ENCODE measurements at places on chromosomes 6 and 20.
A peak's percentile ranks its signal among the peaks of the same experiment; 100 is the strongest.

DNA sequence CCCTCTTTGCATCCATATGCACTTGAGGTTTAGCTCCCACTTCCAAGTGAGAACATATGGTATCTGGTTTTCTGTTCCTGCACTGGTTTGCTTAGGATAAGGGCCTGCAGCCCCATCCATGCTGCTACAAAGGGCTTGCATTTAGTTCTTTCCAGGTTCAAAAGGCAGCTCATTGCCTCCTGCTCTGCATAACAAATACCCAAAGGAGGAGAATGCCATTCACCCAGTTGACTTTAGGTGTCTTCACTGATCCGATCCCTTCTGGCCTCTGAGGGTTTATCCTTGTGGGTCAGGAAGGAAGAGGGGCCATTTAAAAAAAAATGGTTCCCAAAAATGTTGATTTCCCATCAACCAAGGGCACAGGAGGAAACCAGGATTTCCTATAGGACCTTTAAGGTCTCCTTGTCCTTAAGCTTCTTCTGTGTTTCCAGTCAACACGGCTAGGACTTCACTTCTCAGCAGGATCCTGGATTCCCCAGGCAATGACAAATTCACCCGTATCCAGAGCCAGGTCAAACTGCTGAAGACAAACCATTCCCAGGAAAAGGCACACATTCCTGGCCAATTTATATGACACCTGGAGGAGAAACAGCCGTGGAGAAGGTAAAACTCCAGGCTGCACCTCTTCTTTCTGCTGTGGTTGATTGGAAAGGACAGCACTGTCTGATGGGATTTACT lies 447.7 kb upstream of the CDH4 start:
- no peak for DNase-seq

DNA sequence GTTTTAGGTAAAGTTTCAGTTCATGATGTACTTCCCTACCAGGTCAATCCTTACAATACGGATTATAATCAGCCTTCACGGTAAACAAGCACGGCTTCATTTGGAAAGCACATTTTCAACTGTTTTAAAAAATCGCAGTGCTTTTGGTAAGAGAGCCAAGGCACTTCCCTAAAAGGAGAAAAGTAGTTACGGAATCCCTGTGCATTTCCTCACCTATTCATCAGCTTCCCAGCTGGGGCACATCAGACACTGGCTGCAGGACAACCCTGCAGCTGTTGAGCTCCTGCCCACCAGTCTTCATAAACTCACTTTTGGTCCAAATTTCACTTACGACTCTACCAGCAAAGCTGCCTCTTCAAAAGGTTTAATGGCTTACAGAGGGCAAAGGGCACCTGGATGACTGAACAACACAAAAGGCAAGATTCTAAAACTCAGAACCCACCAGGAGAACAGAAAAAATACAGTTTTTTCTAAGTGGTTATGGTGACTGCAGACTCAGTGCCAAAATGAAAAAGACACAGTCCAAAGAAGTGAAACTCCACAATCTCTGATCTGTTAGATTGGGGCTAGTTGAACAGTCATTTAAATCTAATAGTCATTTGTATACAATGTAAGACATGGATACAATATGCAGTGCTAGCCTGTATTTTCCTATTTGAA lies 7.5 kb downstream of the SNX5 start:
- peak; percentile 76 for DNase-seq

- DNase-seq: no peak
Measured at GRCh38 chr6:26094036-26094435, 6.8 kb downstream of the HFE start.

DNA sequence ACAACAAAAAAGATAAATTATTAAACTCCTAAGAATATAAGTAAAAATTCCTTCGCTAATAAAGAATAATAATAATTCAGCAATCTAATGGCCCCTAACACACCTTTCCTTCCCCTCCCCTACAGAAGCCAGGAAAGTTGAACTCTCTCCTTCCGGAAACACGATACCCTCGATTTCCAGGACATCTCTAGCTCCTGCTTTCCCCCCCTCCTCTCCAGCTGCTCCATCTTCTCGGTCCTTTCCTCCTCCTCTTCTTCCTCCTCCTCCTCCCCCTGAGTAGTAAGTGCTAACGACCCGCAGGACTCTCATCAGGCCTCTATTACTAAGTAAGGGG lies 603 bp downstream of the TASP1 start:
- no peak for DNase-seq

DNA sequence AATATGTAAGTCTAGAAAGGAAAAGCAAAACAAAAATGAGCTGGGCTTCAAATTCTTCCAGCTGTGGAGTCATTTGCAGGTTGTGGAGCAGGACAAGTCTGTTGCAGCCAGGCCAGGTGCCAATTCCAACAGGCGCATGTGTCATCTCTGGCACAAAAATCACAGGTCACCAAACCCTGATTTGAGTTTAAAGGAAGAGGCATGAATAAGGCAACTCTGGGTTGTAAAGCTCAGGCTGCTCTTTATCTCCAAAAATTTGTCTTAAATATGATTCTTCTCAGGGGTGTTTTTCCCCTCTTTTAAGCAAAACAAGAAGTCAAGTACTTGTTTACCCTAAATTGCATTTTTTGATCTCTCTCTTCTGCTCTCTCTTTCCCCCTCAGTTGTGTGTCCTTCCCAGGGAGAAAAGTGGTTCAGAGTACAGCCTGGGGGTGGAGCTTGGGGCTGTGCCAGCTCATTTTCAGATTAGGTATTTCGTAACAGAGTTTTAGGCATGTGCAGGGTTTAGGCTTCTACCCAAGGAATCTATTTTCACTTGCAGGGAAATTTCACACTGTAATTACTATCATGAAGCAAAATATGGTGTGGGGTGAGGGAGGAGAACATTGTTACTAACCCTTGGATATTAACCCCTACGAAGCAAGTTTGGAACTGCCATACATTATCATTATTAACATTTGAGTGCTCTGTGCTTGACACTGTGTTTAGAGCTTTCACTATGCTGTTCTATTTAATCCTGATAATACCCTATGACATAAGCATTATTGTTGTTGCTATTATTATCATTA lies 8.3 kb upstream of the NCOA3 start:
- DNase-seq: peak; percentile 94

GRCh38 chr20:54025251-54025771 lies 45.1 kb downstream of the BCAS1 start:
- DNase-seq: no peak

DNA sequence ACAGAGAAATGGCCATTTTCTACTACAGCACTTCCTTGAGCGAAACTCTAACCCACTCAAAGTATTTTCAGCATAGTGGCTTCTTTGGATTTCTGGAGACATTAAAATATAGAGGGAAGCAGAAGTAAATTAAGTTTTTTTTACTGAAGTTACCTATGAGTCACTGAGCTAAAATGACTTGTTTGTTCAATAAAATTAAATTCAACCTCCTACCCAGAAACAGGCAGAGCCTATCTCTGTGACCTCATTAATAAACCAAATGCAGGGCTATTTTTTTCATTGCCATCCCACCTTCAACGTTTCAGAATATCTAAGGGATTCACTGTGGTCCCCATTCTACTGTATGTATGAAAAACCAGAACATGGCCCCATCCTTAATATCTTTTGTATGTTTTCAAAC lies 133.0 kb downstream of the MTFR2 start:
- DNase-seq: no peak

GRCh38 chr6:25637960-25638434 lies 14.0 kb upstream of the SCGN start:
- no peak for DNase-seq

DNA sequence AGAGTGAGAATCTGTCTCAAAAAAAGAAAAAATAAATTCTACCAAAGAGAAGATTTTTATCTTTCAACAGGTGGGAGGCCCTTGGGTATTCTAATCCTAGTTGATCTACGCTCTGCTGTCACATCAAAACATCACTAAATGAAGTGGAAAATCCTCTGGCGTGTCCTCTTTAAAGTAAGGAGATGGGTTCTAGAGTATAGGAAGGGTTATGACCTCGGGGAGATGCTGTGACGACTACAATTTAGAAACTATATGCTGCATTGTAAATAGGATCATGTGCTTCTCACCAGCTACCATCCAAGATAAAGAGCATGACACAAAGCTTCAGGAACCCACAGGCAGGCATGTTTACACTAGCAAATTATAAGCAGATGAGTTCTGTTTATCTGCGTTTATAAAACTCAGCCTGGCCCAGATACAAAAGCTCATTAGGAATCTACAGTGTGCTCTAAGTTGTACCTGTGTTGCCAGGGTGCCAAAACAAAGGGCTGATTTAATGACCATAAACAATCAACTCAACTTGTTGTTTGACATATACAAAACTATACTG lies 197.1 kb upstream of the PLN start:
- DNase-seq: no peak

DNA sequence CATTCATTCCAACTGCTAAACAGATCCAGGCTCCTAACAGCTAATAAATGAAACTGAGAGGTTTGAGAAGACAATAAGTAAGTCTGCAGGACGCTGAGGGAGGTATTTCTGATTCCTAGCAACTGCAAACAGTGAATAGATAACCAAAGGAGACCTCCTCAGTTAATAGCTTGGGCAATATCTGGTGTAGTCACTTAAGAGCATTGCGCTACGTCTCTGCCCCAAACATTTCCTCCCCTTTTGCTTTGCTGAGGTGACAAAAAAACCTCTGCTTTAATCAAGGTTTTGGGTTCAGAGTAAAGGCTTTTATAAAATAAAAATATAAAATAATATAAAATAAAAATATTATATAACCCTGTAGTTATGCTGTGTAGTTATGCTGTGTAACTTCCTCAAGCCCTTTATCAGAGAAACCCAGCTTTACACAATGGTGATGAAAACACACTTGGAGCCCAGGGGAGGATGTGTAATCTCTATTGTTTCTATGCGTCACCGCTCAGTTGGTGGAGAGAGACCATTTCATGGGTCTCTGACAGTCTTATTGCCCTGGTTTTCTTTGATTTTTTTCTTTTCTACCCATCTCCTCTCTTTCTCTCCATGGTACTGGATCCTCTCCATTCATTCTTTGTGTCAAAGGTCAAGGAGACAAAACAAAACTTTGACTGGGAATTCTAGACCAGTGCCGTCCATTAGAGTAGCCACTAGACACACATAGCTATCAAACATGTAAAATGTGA lies 18.9 kb upstream of the CALHM5 start:
- DNase-seq: no peak

DNA sequence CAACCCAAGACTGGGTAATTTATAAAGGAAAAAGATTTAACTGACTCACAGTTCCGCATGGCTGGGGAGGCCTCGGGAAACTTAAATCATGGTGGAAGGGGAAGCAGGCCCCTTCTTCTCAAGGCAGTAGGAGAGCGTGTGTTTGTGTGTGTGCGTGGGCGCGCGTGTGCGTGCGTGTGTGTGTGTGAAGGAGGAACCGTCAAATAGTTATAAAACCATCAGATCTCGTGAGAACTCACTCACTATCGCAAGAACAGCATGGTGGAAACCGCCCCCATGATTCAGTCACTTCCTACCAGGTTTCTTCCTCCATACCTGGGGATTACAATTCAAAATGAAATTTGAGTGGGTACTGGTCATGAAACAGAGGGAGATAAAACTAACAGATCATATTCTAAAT lies 220.1 kb upstream of the EYS start:
- DNase-seq: no peak

GRCh38 chr6:134908906-134909516 lies 40.9 kb downstream of the ALDH8A1 start:
- peak; percentile 77 for DNase-seq

DNA sequence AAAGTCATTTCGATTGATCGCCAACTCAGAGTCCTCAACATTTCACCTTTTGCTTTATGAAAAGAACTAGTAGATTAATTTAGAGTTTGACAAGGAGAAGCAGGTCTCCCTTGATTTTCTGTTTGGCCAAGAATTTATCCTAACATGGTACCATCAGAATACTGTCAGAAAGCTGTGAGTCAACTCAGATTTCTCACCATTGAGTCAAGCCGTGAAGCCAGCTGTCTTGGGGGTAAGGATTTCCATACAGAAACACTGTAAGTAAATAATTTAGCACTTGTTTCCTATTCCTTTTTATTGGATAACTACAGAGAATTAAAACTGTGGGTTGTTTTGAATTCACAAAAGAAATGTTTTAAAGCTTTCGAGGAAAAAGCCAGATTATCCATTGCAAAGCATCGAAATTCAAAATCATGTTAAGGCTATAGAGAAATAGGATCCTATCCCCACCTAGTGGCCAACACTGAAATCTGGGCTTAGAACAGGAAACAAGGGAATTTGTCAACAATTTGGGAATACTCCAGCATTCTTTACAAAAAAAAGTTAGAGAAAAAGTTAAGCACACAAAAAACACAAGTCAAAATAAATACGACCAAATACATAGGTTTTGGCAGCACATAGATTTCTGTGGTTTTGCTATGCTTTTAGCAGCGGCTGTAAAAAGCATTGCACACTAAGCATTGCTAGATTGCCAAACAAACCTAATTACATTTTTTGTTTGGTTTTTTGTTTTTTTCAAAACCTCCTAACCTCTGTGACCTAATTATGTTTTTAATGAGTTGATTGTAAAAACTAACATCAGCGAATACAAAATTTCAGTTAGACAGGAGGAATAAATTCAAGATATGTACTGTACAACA lies 44.2 kb downstream of the COL11A2 start:
- DNase-seq: no peak

- no peak for DNase-seq
Measured at GRCh38 chr20:62050166-62051120, 15.2 kb downstream of the TAF4 start.

GRCh38 chr20:20295621-20296498 lies 72.0 kb upstream of the INSM1 start:
- no peak for DNase-seq

DNA sequence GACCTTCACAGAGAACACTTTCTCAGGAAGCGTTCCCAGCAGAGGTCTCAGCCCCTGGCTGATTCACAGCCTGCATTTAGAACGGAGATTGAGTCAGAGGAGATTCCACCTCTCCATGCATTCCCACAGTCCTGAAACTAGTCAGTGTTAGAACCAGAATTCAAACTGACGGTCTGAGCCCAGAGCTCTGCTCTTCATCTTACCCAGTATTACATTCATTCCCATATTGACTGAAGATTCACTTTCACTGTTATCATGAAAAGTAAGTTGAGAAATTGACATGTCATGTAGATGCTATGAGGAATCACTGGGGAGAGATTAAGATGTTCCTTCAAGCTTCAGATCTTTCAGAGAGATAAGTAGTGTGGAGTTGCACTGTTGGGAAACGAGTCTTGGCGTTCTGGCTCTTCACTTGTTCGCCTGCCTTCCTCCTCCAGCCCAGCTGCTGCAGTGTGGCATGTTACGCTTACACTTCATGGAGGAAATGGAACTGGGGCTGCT lies 28.3 kb downstream of the MAS1 start:
- DNase-seq: no peak

DNA sequence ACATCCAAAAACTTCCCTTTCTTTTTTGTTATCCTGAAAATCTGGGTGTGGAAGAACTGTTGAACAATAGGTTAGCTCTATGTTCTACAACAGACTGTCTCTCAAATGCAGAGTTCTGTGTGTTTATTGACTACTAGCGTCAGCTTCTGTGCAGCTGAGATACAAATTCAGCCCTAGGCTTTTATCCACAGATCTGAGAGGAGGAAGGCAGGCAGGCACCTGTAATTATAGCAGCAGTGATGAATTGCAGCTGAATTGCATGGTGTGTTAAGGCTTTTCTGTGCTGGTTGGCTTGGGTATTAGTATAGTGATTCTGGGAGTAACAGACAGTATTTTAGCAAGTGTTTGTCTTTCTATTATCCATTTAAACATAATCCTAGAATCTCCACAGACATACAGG lies 24.4 kb downstream of the GRIK2 start:
- no peak for DNase-seq
